Forelimb muscle (tissue), 1 donor: ENCODE measurements at places on chromosomes 2 and 18. TPM values are rescaled to one million over a fixed set of nuclear protein-coding genes. Genes with fewer than 3 reads are reported as not detected.

GRCh38 chr18:56986829-56987228 is 160.1 kb upstream of the BOD1L2 start:
- DNase-seq = no peak

DNA sequence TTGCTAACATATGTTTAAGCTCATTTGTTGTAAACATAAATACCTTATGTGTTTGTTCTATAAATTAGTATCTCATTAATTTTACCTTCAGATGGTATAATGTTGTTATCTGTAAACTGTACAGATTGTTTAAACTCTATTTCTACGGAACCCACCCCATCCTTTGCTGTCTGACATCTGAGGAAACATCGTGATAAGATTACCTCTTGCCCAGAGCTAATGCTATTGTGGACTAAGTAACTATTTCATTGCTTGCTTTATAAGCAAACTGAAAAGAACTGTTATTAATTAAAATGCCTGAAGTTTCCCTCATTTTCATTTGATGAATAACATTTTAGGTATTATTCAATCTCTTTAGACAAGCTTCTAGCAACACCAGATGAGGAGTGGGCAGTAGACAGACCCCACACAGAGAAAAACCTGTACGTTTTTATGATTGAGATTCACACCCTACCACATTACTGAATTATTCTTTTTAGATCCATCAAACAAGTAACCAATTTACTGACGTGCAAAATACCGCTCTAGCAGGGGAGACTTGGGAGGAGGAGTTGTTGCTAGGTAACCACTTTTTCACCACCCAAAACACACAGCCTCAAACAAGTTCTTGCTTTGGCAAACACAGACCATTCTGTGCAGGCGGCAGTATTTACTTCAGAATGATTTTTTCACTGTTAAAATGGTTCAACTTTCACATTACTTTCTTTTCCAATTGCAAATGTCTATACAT is 1.9 kb upstream of the SYT4 start:
- DNase-seq = no peak

GRCh38 chr2:118097657-118098056 is 9.4 kb downstream of the INSIG2 start:
- DNase-seq = no peak

DNA sequence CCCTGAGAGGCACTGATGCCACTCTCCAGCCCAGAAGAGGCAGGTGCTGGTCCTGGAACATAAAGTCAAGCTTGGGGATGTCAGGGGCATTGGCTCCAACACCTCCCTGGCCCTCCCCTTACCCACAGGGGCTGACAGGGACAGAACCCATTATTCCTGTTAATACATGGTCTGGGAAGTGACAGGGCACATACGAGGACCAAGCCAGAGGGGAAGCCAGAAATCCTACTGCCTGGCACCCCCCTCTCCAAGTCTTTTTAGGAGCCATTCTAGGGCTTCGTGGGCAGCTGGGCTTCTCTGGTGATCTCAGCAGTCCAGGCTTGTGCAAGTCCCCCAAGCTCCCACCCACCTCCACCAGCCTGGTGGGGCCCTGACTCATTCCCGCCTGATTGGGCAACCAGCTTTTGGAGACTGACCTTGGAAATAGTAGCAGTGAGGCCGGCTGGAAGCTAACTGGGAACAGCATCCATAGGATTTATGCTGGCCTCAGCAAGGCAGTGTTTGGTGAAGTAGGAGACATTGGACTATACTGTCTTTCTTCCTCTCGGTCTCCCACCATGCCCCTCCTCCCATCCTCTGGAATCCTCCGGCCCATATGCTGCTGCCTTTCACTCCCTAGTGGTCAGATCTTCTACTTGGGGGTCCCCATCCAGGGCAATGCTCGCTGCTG is 86.4 kb upstream of the HK2 start:
- DNase-seq = no peak

DNA sequence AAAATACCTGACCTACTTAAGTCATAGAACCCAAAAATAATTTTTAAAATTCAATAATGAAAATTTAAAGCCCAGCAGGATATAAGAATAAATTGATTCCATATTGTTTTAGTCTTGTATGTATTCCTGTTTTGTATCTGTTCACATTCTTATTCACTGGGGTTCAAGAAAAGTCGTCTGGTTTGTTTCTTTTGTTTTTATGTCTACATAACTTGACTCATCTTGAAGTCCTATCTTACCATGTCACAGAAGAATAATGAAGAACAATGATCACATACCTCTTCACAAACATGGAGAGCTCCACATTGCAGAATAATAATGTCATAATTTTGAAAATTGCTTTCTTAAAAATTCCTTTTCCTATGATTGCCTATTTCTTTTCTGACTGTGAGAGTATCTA is 43.4 kb upstream of the LRP1B start:
- DNase-seq = no peak

- DNase-seq = no peak
These were observed 1.0 kb downstream of the EPHA4 start for GRCh38 chr2:221571025-221571550.

- DNase-seq = no peak
These were observed 33.8 kb upstream of the HNRNPA3 start for GRCh38 chr2:177178797-177179196.

DNA sequence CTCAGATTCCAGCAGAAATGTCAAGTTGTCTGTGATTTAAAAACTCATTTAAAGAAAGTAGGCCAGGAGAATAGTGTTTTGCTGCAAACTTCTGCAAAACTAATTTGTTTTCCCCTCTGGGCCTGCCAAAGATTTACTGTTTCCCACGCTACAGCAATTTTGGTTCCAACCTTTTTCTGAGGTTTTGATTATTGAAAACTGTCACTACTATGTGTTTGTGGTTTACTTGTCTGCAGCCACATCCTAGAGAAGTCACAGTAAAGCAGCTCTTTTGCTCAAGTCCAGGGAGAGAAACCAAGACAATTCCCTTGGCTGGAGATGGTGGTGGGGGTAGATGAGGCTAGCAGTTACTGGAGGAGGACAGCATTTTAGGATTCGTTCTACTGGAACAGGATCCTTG is 12.8 kb downstream of the IL1R2 start:
- DNase-seq = no peak

DNA sequence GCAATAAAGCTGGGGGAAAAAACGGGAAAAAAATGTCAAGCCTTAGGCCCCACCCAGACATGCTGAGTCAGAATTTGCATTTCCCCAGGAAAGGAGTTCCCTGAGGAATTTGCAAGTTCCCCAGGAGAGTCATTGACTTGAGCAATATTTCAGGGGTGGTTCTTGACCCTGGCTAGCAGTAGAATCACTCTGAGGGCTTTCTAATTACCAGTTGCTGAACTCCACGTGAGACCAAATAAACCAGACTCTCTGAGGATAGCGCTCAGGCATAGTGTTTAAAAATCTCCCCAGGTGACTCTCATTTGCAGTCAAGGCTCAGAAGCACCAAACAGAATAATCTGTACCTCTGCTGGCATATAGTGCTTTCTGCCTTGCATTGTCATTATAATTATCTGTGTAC is 48.7 kb downstream of the C1QL2 start:
- no peak for DNase-seq

- no peak for DNase-seq
These were observed 39.1 kb downstream of the CUL3 start for GRCh38 chr2:224545884-224546644.

GRCh38 chr18:64618390-64618789 is 469.5 kb upstream of the LINC00305 start:
- DNase-seq = no peak

GRCh38 chr2:79960519-79960918 is 344.0 kb downstream of the LRRTM1 start:
- DNase-seq = no peak

GRCh38 chr2:235654103-235654813 is 160.4 kb downstream of the AGAP1 start:
- DNase-seq = no peak

- DNase-seq = no peak
These were observed 56.9 kb upstream of the LPIN2 start for GRCh38 chr18:3069671-3070433.

- no peak for DNase-seq
These were observed 29.3 kb upstream of the CYP20A1 start for GRCh38 chr2:203209538-203209937.

DNA sequence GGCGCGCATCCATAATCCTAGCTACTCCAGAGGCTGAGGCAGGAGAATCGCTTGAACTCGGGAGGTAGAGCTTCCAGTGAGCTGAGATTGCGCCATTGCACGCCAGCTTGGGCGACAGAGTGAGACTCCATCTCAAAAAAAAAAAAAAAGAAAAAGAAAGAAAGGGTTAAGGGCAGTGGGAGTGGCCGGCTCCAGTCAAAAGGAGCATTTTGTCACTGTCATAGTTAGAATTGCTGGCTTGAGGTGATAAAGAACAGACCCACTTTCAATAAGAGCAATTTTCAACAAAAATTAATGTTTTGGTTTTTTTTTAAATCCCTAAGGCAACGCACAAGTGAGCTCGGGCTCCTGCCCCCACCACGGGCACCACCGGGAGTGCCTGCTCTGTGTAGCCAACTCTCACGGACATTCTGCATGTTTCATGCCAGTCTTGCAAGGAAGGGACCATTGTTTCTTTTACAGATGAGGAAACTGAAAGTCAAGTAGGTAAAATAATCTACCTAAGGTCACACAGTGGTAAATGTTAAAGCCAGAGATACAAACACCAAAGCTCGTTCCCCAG is 8.5 kb downstream of the CIB4 start:
- DNase-seq = no peak

- no peak for DNase-seq
These were observed 32.2 kb downstream of the USP34 start for GRCh38 chr2:61438670-61439069.

DNA sequence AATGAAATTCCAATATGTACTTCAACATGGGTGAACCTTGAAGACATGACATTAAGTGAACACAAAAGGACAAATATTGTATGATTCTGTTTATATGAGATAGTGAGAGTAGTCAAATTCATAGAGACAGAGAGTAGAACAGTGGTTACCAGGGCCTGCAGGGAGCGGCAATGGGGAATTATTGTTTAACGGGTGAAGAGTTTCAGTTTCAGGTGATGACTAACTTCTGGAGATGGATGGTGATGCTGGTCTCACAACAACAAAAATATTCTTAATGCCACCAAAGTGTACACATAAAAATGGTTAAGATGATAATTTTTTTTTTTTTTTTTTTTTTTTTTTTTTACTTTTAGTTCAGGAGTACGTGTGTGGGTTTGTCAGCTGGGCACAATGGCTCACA is 109.4 kb upstream of the TMEM200C start:
- DNase-seq = no peak

DNA sequence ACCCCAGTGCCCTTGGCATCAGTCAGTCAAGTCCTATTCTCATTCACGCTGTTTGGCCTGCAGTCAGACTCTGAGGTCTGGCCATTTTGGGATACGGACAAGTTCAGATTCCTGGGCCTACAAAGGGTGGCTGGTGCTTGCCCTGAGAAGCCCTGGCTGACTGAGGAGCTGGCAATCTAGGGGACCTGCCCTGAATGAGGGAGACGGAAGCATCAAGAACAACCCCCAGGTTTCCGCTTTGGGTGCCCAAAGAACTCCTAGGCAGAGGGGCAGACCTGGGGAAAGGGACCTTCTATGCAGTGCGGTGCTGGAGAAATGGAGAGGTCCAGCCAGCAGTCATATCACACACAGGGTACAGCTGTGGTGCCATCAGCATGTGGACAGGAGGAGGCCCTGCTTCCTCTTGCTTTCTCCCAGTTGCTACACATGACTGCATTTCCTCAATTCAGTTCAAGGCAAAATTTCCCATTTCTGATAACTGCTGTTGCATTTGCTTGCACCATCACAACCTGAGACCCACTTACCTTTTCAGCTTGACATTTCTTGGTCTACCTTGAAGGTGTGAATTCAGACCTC is 70.9 kb upstream of the LGALSL start:
- DNase-seq = no peak

GRCh38 chr2:105894327-105894944 is 149.7 kb downstream of the NCK2 start:
- DNase-seq = no peak

- DNase-seq = no peak
These were observed 104.4 kb downstream of the TANC1 start for GRCh38 chr2:159072795-159073194.

DNA sequence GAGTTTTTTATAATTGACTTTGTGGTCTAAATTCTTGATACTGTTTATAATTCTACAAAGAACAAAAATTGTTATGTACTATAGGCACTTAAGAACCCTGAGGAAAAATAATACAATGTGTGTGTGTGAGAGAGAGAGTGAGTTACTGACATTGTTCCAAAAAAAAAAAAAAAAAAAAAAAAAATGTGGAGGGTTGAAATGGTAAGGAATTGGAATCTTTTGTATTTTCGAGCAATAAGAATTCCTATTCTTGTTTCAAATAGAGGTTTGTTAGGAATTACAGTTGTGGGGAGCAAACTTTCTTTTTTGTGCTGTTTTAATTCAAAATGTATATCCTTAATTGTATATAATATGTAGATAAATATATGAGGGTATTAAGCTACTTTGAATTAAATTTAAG is 45.7 kb downstream of the VAPA start:
- DNase-seq = no peak

DNA sequence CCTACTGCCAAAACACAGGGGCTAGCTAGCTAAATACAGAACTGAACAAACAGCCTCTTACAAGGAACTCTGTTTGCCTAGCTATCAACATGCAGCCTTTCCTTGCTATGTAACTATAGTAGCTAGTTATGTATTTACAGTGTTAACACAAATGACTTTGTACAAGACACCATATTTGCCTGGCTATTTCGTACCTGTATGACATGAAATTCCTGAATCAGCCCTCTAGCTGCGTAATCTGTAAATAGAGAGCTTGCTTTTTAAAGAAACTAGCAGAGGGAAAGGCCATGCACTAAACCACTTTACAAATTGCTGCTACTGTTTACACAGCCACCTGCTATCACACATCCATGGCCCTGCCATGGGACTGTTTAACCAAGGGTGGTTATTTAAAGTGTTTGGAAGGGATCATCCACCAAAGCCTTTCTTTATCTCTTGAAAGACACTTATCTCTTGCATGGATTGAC is 248.7 kb downstream of the TFCP2L1 start:
- DNase-seq = no peak

DNA sequence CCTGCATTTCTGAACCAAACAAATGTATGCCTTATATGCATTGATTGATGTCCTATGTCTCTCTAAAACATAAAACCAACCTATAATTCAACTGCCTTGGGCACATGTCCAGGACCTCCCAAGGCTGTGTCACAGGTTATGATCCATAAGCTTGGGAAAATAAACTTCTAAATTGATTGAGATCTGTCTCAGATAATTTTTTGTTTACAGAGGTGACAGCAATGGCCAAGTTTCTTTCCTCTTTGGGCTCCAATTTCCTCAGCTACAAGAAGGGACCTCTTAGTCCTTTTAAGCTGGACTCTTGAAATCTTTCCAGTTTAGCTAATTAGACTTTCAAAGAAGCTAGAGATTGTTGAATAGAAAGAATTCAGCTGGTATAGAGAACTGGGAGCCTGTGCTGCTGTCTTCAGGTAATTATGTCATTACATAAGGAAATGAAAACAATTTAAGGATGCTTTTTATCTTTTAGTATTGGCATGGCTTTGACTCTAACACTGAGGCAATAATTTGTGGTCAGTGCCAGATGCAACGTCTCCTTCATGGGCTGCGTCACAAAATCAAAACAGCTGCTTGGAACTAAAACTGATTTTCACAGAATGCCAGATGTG is 412.1 kb upstream of the TRIB2 start:
- no peak for DNase-seq

GRCh38 chr18:51568151-51568550 is 370.7 kb upstream of the MEX3C start:
- no peak for DNase-seq

Gene ABI2
- polyA plus RNA-seq = 40.7 TPM

Gene AGAP1
- polyA plus RNA-seq = 25.9 TPM

Gene DCDC2C
- 0.46 TPM for polyA plus RNA-seq

Gene MYO3B
- 0.10 TPM for polyA plus RNA-seq

Gene TBR1
- not detected for polyA plus RNA-seq

Gene POTEJ
- polyA plus RNA-seq = 0.06 TPM

Gene FAM110C
- polyA plus RNA-seq = 1.8 TPM

Gene UCN
- polyA plus RNA-seq = 1.9 TPM

Gene NCKAP5
- polyA plus RNA-seq = 3.3 TPM
